ENCODE measurements at places on chromosomes 13 and 19.

DNA sequence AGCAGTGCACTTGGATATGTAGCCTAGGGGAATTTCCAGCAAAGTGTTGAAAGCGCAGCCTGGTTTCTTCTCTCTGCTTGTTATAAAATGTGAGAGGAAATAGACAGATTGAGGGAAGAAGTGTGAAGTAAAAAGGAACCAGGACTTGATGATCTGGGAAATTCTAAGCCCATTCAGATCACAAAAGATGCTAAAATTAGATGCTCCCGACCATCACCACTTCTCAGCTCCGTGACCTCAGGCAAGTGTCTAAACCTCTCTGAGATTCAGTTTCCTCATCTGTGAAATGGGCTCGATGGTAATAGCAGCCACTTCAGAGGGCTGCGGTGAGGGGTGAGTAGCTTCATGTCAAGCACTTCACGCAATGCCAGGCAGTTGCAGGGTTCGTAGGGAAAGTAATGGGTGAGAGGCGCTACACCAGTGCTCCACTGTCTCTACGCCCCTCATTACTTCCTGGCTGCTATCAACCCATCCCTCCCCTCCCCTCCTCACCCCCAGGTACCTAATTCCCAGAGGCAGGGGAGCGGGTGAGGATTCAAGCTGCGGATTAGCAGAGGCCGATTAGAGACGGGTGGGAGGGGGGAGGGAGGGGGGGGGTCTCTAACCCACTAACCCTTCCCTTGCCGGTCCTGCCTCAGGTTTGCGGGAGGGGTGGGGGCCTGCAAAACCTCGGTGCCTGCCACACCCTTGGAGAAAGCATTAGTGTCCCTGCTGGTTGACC lies 9.0 kb upstream of the NFIC start:
- no peak for DNase-seq

DNA sequence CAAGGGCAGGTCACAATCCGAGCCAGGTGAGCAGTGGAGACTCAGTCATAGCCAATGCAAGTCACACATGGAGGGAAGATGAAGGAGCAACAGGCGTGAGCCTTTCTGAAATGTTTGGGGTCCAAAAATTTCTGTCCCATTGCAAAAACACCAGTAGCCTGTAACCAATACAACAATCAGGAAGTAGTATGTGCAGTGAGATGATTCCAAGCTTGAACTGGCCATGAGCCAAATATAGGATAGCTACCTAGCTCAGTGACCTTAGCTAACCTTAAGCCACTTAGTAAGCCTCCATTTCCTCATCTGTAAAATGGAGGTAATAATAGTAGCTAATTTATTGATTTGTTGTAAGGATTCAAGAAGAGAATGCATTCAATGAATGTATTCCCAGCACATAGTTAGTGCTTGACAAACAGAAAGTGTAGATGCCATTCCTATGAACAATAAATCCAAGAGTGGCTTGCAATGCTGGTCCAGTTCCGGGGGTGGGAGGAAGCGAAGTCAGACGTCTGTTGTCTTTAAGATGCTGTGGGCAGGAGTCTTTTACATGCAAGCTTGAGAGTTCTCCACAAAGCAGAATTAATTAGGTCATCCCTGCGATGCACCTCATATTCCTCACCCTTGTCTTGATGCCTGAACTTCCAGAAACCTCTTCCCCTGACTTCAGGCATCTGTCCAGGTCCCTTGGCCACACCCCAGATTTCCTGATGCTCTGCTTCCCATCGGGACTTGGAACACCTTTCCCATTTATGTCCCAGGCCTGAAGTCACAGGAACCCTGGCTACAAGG lies 195.7 kb upstream of the UBL3 start:
- DNase-seq: no peak

- DNase-seq: no peak
Observed at GRCh38 chr13:24458736-24459135, 53.8 kb downstream of the PARP4 start.

DNA sequence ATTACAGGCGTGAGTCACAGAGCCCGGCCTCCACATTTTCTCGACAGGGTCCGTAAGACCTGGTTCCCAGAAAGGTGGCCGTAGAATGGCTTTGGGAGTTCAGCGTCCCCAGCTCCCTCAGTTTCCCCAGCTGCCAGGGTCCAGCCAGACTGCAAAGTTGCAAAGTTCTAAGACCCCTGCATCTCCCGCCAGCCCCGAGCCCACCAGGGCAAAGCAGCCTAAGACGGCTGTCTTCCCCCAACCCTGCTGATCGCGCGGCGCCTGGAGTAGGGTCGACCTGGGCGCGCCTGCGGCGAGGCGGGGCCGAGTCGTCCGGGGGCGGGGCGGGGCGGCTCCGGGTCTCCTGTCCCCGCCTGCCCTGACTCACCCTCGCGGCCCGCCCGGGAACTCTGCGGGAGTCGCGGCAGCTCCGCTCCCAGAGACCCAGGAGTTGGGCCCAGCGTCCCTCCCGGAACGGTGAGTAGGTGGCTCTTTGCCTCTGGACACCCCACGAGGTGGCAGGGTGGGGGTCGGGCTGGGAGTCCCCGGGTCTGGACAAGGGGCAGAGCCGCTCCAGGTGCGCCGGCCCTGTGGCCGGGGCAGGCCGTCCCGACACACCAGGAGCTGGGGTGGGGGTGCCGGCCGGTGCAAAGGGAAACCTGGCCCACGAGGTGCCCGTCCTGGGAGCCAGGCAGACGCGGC lies at the start of gene LRRC8E:
Gene LRRC8E, plus strand, starts transcription at position 366 of the 681 bp plus-strand sequence. CDS start 7,094 bp downstream, outside the sequence.
- DNase-seq: peak; percentile 86

GRCh38 chr13:45280751-45281634 lies 60.0 kb downstream of the TPT1 start:
- DNase-seq: peak; percentile 45

GRCh38 chr13:33775339-33776108 lies 42.4 kb upstream of the RFC3 start:
- no peak for DNase-seq

- DNase-seq: peak; percentile 27
Observed at GRCh38 chr19:47157431-47158321, 27.0 kb downstream of the SAE1 start.

DNA sequence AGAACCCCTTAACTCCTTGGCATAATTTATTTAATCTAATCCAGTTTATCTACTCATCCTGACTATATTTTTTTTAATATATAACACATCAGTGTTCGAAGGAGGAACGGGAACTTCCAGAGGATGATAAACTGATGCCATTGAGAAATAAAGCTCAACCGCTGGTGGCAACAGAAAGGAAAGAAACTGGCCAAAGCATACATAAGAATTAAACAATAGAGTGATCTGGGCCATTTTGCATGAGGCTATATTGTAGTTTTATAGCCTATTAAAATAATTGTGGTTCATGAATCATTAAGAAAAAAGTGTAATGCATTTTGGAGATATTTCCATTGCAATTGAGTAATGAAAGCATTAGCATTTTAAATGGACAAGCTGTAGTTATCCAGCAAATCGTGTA lies 94.2 kb downstream of the FRY start:
- DNase-seq: no peak

DNA sequence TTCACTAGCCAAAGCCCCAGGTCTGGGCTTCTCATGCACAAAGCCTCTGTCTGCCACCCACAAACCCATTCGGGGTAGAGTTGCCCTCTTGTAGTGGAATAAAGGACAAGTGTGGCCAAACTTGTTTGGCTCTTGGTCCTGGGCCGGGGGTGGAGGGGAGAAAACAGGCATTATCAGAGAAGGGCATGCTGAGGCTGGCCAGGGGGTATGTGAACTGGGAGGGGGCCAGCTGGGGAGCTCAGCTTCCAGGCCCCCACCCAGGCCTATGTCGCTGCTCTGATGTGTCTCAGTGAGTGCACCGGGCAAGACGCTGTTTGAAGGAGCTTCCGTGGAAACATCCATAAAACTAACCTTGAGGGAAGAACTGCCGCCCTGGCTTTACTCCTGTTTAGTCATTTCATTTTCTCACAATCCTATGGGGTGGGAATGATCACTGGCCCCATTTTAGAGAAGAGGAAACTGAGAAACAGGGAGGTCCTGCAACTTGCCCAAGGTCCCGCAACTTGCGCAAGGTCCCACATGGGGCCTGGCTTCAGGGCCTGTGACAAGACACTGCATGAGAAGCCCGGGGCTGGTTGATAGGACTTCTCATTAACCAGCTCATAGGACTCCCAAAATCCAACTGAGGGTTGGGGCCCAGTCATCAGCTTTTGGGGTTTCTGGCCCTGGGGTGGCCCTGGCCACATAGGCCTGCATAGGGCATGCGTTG lies 30.8 kb downstream of the CCNE1 start:
- no peak for DNase-seq

GRCh38 chr19:459724-460511 lies 915 bp downstream of the SHC2 start:
- DNase-seq: peak; percentile 83

DNA sequence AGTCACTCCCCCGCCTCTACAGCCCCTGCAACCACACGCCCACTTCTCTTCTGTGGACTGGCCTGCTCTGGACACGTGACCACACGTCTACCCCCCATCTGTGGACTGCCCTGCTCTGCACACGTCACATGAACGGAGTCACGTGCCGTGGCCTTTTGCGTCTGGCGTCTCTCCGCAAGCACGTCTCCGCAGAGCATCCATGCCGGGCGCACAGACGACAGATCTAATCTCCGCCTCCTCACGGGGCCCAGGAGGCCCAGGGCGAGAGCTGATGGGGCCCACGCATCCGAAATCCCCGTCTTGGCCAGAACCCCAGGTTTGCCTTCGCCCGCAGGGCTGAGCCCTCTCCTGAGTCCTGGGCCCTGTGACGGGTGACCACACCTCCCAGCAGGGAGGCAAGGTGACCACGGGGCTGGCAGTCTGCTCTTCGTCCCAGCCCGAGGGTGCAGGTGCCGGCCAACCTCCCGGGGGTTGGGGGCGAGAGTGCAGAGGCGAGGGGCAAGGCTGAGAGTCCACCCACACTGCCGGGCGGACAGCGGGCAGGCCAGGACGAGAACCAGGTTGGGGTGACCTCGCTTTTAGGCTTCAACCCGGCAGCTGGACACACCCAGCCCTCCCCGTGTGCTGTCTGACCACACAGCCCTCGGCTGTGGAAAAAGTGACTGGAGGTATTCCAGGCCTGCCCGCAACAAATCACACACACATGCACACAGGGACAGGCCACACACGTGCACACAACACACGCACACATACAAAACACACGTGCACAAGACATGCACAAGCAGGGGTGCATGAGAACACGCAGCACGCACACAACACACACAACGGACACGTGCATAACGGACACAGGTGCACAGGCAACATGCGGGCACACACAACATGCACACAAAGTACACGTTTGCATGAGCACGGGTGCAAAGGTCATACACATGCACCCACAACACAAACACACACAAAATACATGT lies 3.9 kb downstream of the SBNO2 start:
- no peak for DNase-seq

DNA sequence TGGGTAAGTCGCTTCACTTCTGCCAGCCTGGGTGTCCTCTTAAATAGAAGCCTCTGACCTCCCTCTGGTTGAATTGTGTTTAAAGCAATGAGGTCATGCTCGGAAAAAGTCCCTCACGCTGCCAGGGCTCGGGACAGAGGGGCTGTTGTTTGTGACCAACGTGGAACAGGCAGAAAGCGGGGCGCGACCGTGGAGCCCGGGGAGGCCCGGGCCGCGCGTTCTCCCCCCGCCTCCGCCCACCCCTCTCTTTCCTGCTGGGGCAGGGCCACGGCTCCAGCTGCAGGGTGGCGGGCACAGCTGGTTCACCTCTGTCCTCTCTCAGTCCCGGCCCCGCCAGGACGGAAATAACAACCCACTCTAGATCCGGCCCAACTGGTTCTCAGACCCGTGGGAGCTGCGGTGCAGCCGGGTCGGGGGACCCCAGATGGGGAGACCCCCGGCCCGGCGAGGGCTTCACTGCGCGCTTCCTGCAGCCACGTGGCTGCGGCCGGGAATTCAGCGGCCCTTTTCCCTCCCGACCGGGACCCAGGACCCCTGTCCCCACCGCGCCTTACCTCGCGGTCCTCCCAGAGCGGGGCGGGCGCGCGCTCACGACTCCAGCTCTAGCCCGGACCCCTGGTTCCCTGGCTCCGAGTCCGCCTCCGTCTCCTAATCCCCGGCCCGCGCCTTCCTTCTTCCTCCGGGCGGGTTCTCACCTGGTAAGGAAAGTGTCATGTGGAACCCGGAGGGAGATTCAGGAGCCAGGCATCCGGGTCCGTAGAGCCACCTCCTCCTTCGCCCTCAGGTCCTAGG lies 1.9 kb downstream of the CDC42EP5 start:
- peak; percentile 37 for DNase-seq

GRCh38 chr13:70817576-70817975 lies 709.3 kb upstream of the KLHL1 start:
- DNase-seq: no peak

DNA sequence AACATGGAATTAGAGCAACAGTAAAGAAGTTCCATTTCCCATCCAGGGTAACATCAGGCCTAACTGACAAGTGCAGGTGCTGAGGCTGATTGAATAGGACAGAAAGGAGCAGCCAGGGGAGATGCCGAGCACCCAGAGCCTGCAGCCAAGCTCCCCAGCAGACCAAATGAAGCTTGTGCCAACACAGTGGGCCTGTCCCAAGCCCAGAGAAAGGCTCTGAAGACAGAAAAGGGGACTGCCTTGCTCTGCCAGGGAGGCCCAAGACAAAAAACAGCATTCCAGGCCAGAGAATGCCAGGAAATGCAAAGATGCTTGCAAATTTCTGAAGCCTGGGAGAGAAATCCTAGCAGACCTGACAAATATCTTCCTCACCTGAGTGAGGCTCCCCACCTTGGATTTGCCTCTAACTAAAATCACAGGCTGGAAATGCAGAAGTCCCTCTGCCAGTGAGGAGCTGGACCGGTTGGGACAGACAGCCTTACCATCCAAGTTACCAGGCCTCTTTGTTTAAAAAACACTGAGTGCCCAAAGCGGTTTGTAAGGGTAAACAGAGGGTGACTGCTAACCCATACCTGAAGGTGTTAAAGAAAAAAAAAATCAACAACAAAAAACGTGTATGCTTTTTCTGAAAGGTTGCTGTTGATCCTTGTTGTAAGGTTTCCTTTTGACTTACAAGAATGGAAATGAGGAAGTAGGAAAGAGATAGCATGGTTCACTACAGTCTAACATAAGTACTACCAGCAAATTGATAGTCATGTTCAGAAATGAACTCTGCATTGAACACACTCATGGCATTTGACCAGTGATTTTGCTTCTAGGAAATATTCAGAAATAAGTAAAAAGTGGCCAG lies 11.8 kb upstream of the HMGB1 start:
- DNase-seq: no peak

GRCh38 chr19:18431351-18432197 lies 6.4 kb downstream of the ISYNA1 start:
- no peak for DNase-seq

GRCh38 chr13:98252931-98253470 lies 75.9 kb upstream of the RNF113B start:
- no peak for DNase-seq

DNA sequence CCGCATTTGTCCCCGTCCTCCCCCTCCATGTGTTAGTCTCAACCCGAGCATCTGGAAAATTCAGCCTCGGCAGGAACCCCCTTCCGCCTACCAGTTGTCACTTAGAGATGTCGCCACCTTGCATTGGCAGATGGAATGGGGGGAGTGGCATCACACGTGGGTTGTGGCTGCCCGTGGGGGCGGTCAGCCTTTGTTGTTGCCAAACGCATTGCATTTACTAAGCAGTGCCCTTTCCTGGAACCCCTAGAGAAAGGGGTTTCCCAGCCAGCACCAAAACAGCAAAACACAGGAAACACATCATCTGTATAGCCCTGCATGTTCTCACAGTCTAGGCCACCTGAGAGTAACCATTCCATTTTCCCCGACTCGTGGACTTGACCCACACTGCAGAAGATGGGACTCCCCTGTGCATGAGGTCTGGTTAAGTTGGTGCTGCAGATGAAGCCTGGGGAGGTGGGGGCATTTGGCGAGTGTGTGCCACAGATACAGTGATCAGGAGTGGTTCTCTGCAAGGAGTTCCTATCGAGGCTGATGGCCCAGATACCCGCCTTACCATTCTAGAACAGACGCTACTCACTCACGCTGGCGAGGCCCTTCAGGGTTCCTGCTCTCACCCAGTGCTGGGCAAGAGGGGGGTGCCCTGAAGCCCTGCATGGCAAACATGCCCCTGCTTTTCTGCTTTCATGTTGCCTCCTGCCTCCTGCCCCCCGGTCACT lies 38.3 kb downstream of the TMED1 start:
- DNase-seq: no peak

Measured in nephron progenitor cell (in vitro differentiated cells).